Activated naive CD8-positive, alpha-beta T cell treated with anti-CD3 and anti-CD28 coated beads, Interleukin-2, amount 10 ng/mL, durations not matched to agents 7 days and 5 days (primary cell): ENCODE measurements at places on chromosomes 2 and 18. TPM values are rescaled to one million over a fixed set of nuclear protein-coding genes. Genes with fewer than 3 reads are reported as not detected.

DNA sequence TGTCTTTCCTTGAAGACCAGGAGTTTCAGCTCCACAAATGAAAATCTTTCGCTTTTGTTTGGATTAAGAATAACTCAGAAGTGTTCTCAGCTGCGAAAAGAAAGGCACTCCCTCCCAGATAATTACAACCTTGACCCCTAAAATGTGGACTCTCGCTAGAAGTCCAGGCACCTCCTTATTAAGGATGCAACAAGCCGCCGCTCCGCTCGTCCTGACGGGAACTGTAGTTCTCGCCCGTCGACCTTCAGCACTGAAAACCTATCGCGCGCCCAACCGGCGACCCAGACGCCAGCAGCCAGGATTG is 559 bp downstream of the IMMT start:
- H3K27me3 ChIP-seq: no peaks in the 10 kb centered on the region
- peak overlapping the region; percentile 82 for H3K27ac ChIP-seq
- peaks cover 24% of the 10 kb centered on the region for H3K36me3 ChIP-seq
- no peak for DNase-seq
- H3K4me3 ChIP-seq: peak overlapping the region; percentile 96
- peaks cover 38% of the 10 kb centered on the region for H3K4me1 ChIP-seq

GRCh38 chr2:239523954-239524330 is 123.1 kb upstream of the HDAC4 start:
- H3K27ac ChIP-seq: no peak overlapping the region
- no peak overlapping the region for H3K4me3 ChIP-seq
- DNase-seq: no peak
- H3K36me3 ChIP-seq: no peaks in the 10 kb centered on the region
- H3K27me3 ChIP-seq: no peaks in the 10 kb centered on the region

DNA sequence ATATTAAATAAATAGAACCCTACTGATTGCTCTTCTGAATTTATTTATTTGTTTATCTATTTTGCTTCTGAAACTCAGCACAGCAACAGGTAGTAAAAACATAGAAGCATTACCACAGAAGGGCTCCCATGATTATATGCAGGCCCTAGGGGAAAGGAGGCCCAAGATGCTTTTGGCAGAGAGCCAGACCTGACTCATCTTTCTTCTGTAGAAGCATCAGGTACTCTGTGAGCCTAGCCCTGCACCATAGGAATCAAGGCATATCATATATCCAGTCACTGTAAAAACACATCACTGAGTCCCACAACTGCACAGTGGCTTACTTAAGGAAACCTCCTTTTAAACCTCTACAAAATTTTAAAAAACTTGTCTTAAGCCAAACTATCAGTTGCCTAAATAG is 1.8 kb downstream of the SCN9A start:
- H3K27ac ChIP-seq: no peak overlapping the region
- peaks cover 44% of the 10 kb centered on the region for H3K27me3 ChIP-seq
- H3K4me1 ChIP-seq: peaks cover 10% of the 10 kb centered on the region
- H3K4me3 ChIP-seq: no peak overlapping the region
- no peak for DNase-seq
- no peaks in the 10 kb centered on the region for H3K36me3 ChIP-seq

GRCh38 chr2:135052997-135053474 is 944 bp downstream of the RAB3GAP1 start:
- peaks cover 15% of the 10 kb centered on the region for H3K36me3 ChIP-seq
- H3K4me1 ChIP-seq: peaks cover 34% of the 10 kb centered on the region
- H3K27me3 ChIP-seq: no peaks in the 10 kb centered on the region
- peak overlapping the region; percentile 99 for H3K27ac ChIP-seq

DNA sequence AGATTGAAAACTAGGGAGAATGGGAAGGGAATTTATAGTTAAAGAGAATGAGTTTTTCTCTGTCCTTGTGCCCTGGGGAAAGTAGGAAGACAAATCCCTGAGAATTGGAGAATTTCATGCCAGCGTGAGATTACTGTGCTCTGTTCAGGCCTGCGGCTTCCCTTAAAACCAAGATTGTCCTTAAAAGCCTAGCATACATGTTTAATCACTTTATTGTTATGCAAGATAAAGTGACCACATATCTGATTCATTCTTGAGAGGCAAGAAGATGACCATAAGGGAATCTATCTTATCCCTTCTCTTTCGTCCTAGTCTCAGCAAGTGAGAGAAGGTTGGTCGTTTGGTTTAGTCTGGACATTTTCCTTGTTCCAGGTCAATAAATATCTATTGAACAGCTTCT is 75.9 kb downstream of the ADCYAP1 start:
- no peak overlapping the region for H3K4me3 ChIP-seq
- no peaks in the 10 kb centered on the region for H3K4me1 ChIP-seq
- H3K27me3 ChIP-seq: no peaks in the 10 kb centered on the region
- no peak for DNase-seq
- H3K27ac ChIP-seq: no peak overlapping the region

FOXI3 gene
- not detected for total RNA-seq
